Smooth muscle cell of the brain vasculature (primary cell): ENCODE measurements at places on chromosomes 3 and 15.

DNA sequence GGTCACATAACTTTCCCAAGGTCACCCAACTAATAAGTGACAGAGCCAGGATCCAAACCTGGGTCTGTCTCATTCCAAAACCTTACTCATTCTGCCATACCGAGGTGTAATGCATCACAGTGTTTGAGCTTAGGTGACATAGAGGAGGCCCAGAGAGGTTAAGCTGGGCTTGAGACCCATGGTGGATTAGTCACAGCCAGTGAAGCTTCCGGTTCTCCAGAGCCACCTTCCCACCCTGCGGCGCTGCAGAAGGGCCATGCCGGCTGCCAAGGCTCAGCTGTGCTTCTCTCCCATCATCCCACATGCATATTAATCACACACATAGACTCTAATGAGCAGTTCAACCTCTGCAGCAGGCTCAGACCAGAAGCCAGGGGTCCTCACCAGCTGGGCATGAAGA is 42.2 kb downstream of the SPSB4 start:
- no peak for DNase-seq

DNA sequence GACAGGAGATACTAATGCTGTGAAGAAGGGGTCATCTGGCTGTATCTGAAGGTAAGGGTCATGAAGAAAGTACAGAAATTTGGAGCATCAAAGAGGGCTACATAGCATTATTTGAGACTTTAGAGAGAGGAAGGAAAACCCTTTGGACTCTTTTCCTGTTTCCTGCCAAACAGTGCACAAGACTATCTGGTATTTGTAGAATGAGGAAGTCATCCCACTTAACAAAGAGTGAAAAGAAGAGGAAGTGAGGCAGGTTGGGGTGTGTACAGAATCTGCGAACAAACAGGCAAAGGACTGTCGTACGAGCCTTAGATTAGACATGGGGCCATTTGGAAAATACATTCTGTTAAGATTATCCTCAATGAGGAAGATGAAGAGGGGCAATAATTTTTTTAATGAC is 546.8 kb upstream of the EPHA6 start:
- DNase-seq: no peak

- no peak for DNase-seq
These were observed 37.1 kb downstream of the CPA3 start for GRCh38 chr3:148901987-148902791.

DNA sequence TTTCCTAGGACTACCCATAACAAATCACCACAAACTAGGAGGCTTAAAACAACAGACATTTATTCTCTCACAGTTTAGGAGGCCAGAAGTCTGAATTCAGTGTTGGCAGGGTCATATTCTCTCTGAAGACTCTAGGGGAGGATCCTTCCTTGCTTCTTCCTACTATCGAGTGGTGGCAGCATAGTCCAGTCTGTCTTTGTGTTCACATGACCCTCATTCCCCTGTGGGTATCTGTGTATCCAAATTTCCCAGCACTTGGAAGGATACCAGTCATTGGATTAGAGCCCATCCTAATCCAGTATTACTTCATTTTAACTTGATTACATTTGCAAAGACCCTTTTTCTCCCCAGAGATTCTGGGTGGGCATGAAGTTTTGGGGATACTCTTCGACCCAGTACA is 63.8 kb downstream of the GMPS start:
- DNase-seq: no peak

DNA sequence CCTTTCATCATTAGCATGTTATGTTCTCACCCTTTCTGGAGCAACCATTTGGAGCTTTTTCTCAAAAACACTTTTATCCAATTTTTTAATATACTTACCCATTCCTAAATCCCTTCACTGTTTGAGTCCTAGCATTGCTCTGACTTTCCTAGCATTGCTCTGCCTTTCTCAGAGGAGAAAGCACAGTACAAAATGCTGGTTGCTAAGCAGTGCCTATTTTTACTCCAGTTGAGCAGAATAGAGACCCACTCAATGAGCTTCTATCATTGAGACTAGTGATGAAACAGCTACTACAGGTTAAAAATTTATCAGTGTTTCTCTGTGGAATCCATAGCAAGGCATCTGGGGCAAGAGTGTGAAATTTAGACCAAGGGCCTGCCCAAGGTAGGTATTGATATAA is 21.8 kb upstream of the IL1RAP start:
- no peak for DNase-seq

DNA sequence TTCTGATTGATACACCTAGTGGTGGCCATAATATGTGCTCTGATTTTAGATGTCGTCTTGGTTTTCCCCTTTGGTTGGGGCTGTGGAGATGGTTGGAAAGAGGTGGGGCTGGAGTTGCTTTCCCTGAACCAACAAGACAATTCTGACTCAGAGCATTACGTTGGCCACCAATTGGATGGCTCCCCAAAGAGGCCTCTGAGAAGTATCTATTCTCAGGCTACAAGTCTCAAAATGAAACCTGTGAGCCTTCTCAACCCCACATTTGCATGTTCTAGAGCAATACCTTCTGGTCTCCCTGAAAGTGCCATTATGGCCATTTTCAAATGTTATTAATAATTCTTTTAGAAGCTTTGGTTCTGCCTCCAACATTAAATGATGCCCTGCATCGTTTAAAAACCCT is 188.4 kb upstream of the WNT5A start:
- no peak for DNase-seq

- no peak for DNase-seq
These were observed 30.3 kb upstream of the CMC1 start for GRCh38 chr3:28210968-28211713.

DNA sequence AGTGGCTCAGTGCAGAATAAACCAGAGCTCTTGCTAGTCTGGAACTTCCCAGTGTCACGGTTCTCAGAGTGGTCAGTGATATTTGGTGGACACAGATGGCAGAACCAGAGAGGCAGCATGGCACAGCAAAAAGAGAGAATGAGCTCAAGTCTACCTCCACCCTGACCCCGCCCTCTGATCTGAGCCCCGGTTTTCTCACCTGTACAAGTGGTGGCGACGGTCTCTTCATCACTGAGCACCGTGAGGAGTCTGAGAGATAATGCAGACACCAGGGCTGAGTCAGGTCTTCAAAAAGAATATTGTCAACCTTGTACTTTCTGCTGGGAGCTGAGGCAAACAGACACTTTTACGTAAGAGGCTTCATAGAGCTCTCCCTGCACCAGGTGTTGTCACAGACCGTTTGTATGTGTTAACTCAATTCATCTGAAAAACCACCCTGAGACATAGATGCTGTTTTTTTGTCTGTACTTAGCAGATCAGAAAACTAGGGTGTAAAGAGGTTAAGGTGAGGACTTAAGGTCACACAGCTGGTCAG is 13.2 kb downstream of the FGD5 start:
- DNase-seq: no peak

DNA sequence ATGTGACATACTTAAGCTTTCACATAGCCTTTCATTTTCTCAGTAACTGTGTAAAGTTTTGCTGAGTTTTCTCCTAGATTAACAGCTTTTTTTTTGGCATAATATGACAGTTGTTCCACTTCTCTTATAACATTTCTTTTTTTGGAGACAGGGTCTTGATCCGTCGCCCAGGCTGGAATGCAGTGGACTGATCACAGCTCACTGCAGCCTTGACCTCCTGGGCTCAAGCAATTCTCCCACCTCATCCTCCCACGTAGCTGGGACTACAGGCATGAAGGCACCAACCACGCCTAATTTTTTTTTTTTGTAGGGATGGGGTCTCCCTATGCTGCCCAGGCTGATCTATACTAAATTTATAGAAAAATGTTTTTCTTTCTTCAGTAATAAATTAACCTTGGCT is 30.1 kb downstream of the DLG1 start:
- DNase-seq: no peak

GRCh38 chr3:17044855-17045254 is 160.1 kb downstream of the PLCL2 start:
- no peak for DNase-seq

- no peak for DNase-seq
These were observed 614 bp upstream of the MINDY2 start for GRCh38 chr15:58770519-58770856.

DNA sequence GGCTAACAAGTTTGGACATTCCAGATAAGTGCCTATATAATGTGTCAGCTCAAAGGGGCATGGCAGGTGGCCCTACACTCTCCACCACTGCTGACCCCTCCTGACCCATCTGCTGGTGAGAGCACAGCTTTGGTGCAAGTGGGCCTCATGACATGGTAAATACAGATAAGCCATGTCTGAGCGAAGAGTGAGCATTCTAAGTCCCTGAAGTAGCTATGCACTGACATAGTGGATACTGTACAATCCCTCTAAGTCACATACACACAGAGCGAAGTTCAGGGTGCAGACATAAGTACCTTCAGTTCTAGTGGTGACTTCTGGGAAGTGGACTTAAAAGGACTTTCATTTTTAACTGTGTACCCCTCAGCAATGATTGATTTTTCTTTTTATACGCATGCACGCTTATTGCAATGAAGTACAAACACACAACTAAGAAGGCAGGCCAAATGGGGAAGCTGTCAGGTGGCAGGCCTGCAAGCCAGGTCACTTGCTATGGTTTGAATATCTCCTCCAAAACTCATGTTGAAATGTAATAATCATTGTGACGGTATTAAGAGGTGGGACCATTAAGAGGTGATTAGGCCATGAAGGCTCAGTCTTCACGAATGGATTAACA is 41.5 kb downstream of the TBC1D2B start:
- DNase-seq: no peak

GRCh38 chr15:100343251-100343650 is 1.5 kb upstream of the ADAMTS17 start:
- DNase-seq: no peak

DNA sequence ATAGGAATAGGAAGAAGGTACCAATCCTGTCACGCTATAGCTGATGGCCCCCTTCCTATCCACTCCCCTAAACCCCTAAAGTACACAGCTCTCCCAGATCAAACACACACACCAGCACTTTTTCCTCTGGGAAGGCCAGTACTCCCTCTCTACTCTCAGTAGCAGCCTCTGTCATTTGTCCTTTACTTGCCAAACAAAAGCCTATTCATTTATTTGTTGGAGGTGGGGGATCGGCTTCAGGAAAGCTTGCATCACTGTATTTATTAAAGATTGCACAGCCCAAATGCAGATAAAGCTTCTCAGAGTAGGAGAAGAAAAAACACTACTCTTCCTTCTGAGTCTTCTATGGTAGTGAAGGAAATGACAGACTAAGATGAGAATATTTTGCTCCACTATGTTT is 429.7 kb upstream of the RASGRP1 start:
- no peak for DNase-seq

DNA sequence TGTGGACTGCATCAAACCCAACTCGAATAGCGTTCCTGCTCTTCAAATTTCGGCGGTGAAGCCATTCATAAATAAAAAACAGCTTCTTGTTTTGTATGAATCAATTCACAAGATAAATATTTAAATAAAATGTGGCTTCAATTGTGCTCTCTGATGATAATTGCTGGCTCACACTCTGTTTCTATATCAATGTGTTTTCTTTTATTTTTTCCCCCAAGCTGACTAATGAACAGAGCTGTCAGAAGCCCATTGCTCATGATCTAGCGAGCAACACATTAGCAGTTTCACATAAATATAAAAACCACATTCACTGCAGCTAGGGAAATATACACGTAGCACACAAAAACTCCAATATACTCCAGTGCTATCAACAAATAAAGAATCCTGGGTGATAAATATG is 45.0 kb upstream of the FOXP1 start:
- DNase-seq: no peak

GRCh38 chr3:69115731-69116130 is 6.7 kb downstream of the LMOD3 start:
- no peak for DNase-seq

DNA sequence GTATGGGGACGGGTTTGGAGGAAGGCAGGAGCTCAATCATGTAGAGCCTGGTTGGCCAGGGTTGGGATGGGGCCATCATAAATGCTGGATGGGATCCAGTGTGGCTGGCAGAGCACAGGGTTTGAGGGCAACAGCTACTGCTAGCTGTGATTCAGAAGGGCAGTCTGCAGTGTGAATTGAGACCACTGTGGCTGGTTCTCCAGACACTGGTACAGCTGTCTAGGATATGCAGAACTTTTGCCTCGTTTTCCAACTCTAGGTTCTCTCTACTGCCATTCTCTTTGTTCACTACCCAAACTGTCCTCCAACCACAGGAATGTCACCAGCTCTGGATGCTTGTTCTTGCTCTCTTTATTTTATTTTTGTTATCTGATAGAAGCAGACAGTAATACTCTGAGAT is 543.6 kb downstream of the AGBL1 start:
- no peak for DNase-seq

- DNase-seq: no peak
These were observed 2.3 kb downstream of the SERP1 start for GRCh38 chr3:150544041-150544440.

DNA sequence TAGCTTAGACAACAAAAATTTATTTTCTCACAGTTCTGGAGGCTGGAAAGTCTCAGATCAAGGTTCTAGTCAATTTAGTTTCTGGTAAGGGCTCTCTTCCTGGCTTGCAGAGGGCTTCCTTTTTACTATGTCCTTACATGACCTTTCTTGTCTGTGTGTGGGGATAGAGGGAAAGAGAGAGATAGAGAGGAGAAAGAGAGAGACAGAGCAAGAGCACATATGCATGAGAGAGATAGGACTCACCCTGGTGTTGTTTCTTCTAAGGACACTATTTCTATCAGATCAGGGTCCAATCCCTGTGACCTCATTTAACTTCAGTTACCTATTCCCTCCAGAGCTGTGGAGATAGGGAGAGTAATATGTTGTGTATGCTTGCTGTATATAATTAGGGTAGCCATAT is 44.9 kb upstream of the TEX9 start:
- no peak for DNase-seq

- DNase-seq: no peak
These were observed at the start of gene LRRN1 for GRCh38 chr3:3799173-3800079. TSS of gene LRRN1 (plus strand) at chr3:3799431. CDS start at chr3:3844642, 45,211 bp downstream.

DNA sequence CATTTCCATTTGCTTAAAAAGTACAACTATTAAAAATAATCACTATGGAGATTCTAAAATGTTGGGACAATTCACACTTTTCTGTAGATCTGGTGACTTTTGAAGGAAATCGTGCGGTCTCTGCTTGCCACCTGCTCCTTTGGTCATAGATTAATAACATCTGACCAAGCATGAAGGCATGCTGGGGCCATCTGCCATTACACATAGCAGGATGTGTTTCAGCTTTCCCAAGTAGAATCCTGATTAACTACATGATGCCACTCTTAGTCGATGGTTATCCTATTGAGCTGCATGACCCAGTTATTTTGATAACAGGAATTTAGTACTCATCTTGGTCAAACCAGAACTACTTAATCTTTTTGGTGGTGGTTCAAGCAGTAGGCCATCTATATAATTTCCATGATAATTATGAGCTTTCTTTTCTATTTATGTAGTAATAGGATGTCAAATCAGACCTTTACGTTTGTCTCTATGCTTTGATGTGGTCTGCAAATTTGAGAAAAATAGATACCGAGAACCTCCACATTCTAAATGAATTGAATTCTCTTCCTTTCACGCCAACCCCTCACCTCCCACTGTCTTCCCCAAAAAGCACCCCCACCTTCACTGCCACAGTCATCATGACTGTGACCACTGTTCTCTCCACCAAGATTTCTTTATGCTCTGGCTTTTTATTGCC is 158.1 kb downstream of the DIPK2A start:
- no peak for DNase-seq

- DNase-seq: no peak
These were observed at the start of gene SLC15A2 for GRCh38 chr3:121894301-121894990. TSS of gene SLC15A2 (plus strand) at chr3:121894401. CDS start at chr3:121894477, 76 bp downstream.
